ENCODE measurements at places on chromosomes 12 and 14.

- DNase-seq = peak; percentile 20
Observed at GRCh38 chr12:92403210-92404175, 257.8 kb upstream of the BTG1 start.

DNA sequence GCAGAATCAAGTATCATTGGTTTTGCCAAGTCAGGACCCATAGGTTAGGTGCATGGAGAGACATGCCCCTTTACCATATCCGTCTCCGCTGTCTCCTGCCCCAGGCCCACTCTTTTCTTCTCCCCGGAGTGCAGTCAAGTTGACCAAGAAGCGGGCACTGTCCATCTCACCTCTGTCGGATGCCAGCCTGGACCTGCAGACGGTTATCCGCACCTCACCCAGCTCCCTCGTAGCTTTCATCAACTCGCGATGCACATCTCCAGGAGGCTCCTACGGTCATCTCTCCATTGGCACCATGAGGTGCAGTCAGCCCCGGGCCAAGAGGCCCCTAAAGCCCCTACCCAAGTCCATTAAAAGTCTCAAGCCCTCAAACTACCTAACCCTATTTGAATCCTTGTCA, 5.0 kb downstream of the GLI1 start:
- no peak for DNase-seq

DNA sequence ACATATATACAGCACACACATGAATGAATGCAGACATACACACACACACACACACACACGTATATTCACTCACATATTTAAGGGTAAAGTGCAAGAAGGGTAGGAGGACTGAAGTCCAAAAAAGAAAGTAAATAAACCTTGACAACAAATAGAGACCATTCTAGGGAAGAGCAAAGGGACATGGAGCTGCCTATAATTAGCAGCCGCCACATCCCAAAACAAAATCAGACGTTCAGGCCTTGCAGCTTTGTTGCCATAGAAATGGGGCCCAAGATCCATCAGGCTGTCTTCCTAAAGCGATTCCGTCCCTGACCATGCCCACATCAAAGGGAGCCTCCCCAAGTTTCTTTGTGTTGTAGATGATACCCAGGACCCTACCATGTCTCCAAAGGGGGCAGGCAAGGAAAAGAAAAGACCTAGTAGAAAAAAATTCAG, 703.5 kb upstream of the TBX3 start:
- DNase-seq = no peak

DNA sequence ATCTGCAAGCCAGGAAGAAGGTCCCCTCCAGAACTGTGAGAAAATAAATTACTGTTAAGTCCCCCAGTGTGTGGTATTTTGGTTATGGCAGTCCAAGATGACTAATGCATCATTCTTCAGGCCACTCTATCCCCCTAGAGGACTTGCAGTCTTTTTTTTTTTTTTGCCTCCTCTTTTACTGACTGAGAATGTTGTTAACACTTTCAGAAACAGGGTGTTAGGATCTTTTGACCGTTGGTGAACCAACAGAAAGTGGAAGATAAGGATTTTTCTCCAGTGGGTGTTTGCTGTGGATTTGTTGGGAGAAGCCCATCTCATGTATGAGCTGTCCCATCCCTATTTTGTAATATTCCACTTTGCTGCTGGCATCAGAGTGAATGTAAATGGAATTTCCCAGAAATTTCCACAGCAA, 37.8 kb downstream of the MARK3 start:
- no peak for DNase-seq

DNA sequence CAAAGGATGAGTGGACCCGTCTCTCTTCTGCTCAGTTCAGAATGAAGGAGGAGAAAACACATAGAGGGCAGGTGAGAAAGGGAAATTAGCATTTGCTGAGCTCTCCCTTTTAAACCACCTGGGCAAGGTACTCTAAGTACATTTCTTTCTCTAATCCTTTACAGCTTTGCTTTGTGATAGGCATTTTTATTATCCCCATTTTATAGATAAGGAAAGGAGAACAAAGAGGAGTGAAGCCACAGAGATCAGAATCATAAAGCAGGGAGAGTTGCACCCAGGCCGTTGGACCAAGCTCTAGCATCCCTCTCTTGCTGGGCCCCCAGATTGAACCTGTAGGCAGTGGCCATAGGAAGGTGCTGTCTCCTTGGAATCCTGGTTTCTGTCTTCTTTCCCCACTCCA, 47.0 kb downstream of the VCPKMT start:
- DNase-seq = no peak

- no peak for DNase-seq
Observed at GRCh38 chr14:92461891-92462290, 51.7 kb upstream of the RIN3 start.

DNA sequence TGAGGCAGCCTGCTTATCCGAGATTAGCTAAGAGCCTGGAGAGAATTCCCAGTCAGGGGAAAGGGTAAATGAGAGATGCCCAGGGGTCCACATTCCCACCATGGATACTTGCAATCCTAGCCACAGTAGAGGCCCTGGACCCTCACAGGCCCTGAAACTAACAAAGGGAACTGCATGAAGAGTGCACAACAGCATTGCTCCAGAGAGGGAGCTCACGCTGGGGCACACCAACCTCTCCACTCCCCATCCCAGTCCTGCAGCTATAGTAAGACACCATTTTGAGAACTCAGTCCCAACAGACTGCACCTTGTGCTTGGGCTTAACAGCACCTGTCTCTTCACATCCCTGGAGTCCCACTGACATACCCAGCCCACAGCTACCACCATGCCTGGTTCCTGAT, 30.5 kb downstream of the CEP83 start:
- DNase-seq = no peak

DNA sequence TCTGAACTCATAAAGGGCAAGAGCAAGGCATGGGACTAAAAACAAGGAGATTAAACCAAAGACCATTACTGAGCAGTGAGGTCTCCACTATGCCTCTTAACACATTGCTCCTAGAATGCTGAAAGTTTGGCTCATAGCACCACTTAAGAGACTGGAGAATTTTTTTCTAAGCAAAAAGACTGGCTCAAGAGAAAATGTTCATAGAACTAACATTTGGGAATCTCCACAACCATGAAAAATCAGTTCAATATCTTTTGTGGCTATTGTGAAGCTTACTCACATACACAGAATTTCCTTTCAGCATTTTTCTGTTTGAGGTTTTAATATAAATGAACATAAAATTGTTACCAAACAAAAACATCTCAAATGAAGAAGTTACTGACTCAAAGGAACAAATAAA, 255.8 kb downstream of the CCDC91 start:
- no peak for DNase-seq

DNA sequence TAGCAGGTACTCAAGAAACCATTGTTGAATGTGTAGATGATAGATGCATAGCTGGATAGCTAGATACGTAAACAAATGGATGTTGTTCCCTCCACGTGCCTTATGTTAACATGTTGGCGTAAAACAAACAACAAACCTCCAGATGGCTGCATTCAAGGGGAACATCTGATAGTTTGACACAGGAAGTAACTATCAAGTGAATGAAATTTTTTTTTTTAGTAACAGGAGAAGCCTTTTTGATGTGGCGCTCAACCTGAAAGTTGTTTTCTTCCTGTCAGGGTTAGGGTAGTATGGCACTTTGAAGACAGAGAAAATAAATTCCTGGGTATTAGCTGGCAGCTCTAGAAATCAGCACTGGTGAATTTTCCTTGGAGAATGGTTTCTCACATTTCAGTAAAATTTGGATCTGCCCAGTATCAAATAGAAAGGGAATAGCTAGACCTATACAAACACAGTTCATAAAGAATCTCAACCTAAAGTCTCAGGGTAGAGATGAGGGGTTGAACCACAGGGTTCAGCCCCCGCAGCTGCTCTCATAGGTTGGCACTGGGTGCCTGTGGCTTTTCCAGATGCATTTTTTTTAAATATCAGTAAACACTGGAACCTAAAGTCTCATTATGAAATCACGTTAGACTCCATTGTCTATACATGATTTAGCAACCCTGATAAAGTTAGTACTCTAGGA, 18.8 kb upstream of the RAP1B start:
- no peak for DNase-seq

GRCh38 chr12:110733089-110733715, 9.5 kb downstream of the PPP1CC start:
- no peak for DNase-seq

- DNase-seq = peak; percentile 73
Observed at GRCh38 chr14:100239840-100240667, 1.1 kb downstream of the YY1 start.

- no peak for DNase-seq
Observed at GRCh38 chr12:6279256-6279628, 31.2 kb upstream of the PLEKHG6 start.

- DNase-seq = no peak
Observed at GRCh38 chr12:115335594-115335993, 651.6 kb upstream of the TBX3 start.

GRCh38 chr12:67436230-67436629, 167.1 kb downstream of the CAND1 start:
- DNase-seq = no peak

DNA sequence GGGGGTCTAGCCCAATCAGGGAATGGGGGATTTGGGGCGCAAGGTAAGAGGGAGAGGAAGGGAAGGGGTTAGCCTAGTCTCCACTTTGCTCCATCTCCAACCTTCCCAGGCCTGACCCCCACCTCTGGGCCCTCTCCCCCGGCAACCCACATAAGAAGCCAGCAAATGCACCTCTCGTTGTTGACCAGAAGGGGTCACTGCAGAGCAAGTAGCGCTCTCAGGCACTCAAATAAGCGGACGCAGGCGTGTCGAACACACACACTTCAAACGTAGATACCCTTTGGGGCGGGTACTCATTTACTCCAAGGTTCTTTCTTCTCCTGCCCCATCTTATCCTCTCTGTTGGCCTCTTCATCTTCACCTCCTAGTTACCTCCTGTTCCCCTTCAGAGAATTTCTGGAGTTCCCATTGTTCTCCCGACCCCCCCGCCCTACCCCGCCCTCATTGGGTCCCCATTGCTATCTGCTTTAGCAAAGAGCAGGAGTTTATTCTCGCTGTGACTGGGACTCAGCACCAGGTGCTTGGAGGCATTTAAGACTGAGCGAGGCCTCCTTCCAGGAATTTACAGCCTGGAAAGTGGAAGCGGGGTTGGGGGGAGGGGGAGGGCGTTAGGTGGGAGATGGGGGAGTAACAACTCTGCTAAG, 1.5 kb upstream of the SRRM4 start:
- peak; percentile 53 for DNase-seq

Data from GM12891 (cell line).